NCI-H1105 treated with DMSO at 0.1 percent for 48 hours (cell line): ENCODE measurements at places on chromosomes 5 and 9.
A peak's percentile ranks its signal among the peaks of the same experiment; 100 is the strongest.

- no peak for DNase-seq
Measured at GRCh38 chr5:141919218-141920119, 4.2 kb upstream of the DELE1 start.

- DNase-seq: no peak
Measured at GRCh38 chr9:94611638-94612068, 18.0 kb upstream of the FBP2 start.

- no peak for DNase-seq
Measured at GRCh38 chr5:20649966-20650365, 662.0 kb upstream of the CDH18 start.

GRCh38 chr5:173833196-173833985, 54.8 kb upstream of the CPEB4 start:
- DNase-seq: no peak

DNA sequence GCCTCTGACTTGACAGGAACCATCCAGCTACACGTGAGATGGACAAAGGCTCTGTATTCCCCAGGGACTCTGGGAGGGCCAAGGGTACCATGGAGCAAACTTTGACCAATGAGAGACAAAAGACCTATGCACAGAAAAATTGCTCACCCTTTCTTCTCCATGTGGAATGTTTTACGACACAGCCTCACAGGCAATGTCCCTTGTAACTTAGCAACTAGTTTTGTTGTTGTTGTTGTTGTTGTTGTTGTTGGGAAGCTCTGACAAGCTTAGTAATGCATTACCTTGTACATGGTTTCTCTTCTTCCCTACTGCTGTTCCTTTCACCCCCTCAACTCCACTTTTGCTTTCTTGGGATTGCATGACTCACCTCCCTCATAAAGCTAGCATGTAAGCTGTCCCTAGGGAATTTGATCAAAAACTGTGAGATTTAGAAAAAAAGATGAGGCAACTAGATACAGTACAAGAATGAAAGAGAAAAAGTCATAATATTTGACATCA, 550.9 kb downstream of the RAB3C start:
- no peak for DNase-seq

DNA sequence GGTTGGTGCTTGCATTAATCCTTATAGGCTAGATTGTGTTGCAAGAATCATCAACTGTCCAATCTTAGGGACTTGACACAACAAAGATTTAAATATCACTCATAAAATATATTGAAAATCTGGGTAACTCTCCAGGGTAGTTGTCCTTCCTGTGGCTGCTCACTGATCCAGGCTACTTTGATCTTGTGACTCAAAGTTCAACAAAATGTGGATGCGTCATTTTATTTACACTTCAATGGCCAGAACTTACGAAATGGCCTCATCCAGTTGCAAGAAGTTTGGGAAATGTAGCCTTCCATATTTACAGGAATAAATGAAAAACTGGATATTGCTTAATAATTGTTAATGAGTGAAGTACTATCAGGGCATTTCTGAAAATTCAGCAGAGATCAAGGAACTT, 235.5 kb upstream of the ACTBL2 start:
- no peak for DNase-seq

DNA sequence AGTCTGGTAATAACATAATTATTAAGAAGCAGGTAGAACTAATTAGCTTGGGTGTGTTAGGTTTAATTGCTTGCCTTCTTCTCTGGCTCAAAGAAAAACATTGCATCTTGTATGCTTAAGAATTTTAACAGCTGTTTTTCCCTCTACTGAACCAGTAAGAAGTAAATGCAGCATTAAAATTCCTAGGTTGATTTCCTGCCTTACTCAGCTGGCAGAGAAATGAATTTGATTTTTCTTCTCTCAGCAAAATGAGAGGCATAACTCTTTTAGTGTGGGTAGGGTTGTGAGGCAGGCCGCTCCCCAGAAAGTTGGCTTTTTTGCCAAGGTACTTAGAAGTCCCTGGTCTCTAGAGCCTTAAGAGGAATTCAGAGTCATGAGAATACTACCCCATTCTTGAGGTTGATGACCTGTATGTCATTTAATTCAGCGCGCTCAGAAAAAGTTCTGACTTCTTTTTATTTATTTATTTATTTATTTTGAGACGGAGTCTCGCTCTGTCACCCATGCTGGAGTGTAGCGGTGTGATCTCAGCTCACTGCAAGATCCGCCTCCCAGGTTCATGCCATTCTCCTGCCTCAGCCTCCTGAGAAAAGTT, 302.6 kb downstream of the ARHGEF28 start:
- no peak for DNase-seq

GRCh38 chr5:116382874-116383266, 191.8 kb downstream of the SEMA6A start:
- DNase-seq: no peak

GRCh38 chr9:98185611-98186171, 6.7 kb downstream of the CORO2A start:
- no peak for DNase-seq

DNA sequence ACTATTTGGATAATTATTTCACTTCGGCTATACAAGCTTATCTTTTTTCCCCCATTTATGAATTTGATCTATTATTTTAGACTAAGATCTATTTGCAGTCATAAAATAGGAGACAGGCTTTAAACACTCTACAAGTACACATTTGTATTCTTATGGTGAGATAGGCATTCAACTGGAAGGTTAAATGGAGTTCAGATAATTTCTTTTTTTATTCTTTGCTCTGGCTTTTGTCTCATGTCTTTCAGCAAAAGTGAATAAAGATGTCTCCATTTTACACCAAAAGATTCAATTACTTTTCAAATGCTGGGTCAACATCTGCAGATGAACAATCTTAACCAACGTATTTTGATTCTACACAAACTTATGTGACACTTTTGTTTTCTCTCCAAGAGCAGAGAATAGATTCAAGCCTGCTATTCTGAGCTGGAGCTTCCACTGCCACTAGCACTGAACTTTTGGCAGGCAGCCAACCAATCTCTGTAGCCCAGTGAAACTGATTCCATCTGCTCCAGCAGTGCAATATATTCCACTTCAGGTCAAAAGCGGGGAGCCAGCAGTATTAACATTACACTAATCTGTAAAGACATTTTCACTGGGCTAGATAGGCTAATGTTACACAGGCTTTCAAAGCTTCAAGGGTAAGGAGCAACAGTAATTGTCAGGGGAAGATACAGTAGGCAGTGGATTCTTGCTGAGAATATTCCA, 452.0 kb upstream of the ZNF608 start:
- peak; percentile 78 for DNase-seq

GRCh38 chr9:137349471-137350033, 47.5 kb upstream of the NRARP start:
- no peak for DNase-seq

- DNase-seq: no peak
Measured at GRCh38 chr5:171264843-171265242, 44.2 kb upstream of the TLX3 start.
